ENCODE measurements at places on chromosomes 3 and 15. TPM values are rescaled to one million over a fixed set of nuclear protein-coding genes. Genes with fewer than 3 reads are reported as not detected.

DNA sequence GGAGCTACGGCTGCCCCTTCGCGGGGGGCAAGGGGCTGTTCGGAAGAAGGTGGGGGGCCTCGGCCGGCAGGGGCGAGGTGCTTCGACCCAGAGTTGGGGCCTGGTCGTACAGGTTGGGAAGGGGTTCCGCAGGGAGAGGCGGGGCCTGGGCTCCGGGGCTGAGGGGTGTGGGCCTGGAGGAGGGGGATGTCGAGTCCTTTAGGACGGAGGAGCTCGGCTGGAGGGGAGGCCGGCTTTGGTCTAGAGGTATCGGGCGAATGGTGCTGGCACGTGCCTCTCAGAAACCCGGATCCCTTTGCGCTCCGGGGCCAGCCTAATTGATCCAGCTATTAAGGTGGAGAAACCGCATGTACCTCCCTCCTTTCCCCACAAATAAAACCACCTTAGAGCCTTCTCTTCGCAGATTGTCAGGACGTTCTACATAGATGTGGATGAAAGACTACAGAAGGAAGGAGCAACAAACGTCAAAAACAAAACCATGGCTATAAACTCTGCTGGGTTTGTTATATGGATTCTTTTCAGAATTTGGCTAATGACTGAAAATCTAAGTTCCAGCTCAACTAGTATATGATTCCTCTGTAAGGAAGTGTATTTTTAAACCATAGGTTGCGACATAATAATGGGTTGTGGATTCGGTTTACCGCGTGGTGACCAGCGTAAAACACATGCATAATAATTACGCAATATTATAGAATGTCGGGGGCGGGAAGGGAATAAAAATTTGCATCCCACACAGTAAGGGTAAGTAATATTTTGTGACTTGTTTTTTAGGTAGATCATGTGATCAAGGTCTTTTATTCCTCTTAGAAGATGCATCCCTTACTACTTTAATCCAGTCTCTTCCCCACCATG, 644 bp upstream of the NGLY1 start:
- DNase-seq: peak; percentile 7

Gene PRSS50
- not detected for total RNA-seq

Gene FOXB1
- total RNA-seq: not detected

Gene SKOR1
- 0.05 TPM for total RNA-seq

- peak; percentile 48 for DNase-seq
These were observed 163.3 kb downstream of the ARRDC4 start for GRCh38 chr15:98123834-98124233.

Gene MORC1
- total RNA-seq: not detected

Gene CALML4
- 1.7 TPM for total RNA-seq

DNA sequence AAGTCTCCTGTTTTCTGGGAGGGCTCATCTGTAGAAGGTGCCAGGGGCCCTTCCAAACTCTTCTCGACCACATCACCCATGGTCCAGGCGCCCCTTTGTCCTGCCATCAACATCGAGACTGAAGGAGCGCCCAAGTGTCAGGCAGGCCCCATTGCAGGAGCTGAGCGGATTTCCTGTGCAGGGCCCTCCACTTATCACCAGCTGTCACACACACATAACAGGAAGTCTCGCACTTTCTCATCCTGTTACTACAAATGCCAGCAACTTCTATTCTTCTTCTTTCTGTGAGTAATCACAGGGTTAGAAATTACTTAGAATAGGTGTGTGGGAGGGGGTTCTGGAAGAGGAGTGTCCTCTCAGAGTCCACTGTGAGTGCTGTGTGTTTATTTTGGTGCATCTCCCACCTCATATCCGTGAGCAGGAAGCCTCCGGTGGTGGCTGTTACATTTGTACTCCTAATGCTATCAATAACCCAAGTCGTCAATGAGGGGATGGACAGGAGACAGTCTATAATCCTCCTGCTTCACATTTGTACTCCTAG, at the start of gene KLHL6:
TSS of gene KLHL6 (minus strand) at position 166 of the 541 bp plus-strand sequence. CDS start at position 113, 53 bp downstream.
- DNase-seq: no peak

- DNase-seq: peak; percentile 96
These were observed 51.6 kb upstream of the C15orf39 start for GRCh38 chr15:75149867-75150709.

- no peak for DNase-seq
These were observed 140.5 kb upstream of the MLF1 start for GRCh38 chr3:158430448-158430847.

GRCh38 chr3:182058488-182058887, 346.8 kb downstream of the SOX2 start:
- no peak for DNase-seq

DNA sequence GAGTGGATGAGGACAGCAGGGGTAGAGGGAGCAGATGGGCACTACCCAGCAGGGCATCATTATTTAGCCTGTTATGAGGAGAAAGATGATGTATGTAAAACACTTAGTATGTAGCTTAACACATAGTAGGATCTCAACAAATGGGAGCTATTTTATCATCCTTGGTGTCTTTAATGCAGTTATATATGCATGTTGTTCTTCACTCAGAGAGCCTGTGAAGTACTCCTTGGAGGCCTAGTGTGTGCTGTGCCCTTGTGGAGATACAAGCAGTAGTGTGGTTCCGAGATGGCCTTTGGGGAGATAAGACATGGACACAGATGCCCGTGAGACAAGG, 124.2 kb downstream of the LIPC start:
- DNase-seq: no peak

- DNase-seq: no peak
These were observed 88.9 kb upstream of the OSBPL11 start for GRCh38 chr3:125684199-125684598.
